ENCODE measurements at places on chromosomes 1 and 21.
A peak's percentile ranks its signal among the peaks of the same experiment; 100 is the strongest.

GRCh38 chr1:203308923-203309331, 3.6 kb downstream of the BTG2 start:
- no peak for DNase-seq

DNA sequence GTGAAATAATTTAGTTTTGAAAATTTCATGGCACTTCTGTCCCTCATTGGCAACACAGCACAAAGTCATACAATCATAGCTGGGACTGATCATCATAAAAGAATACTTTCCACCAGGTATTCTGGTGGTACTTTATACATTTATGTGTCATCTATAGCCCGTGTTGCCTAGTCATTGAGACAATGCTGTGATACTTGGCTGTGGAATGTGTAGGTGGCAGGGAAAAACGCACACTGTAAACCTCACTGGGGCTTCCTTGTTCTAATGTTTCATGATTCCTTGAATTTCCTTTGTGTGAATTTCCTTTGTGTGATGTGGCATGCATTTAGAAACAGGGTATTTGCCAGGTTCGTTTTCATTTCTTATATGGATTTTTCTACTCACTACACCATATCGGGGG, 118.3 kb downstream of the FMN2 start:
- no peak for DNase-seq

DNA sequence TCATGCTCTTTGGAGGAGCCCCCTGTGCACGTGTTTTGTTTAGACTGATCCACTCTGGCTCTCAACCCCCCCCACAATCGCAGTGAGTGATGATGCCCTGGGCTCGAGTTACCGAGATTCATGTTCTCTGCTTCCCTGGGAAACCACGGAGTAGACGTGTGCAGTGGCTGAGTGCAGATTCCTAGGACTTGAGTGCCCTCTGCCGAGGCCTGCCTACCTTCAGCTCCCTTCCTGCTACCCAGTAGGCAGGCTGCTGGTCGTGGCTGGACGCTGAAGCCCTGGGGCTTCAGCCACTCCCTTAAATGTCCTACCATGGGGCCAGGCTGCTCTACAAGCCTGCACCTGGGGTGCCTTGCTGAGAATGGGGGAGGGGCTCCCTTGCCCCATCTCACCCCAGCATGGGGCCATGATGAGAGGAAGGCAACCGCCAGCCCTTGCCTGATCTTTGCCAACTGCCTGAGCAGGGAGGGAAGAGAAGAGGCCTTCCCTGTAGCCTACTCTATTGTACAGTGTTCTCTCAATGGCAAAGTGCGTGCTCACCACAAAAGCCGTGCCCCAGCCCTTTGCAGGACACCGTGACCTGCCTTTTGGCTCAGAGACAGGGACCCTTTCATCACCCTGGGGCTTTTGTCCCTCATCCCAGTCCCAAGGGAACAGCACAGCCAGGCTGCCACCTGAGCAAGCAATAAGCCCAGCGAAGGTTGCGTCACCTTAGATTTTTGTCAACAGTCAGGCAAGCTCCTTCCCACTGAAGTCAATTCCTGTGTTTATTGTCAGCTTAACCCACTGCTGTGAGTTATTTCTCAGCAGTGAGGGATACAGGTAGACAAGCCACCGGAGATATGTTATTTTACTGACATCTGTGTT, 4.1 kb upstream of the GRIK3 start:
- DNase-seq: peak; percentile 25

GRCh38 chr1:115258302-115258866, 79.7 kb downstream of the NGF start:
- DNase-seq: no peak

- no peak for DNase-seq
Observed at GRCh38 chr1:117176579-117176978, 34.1 kb downstream of the VTCN1 start.

DNA sequence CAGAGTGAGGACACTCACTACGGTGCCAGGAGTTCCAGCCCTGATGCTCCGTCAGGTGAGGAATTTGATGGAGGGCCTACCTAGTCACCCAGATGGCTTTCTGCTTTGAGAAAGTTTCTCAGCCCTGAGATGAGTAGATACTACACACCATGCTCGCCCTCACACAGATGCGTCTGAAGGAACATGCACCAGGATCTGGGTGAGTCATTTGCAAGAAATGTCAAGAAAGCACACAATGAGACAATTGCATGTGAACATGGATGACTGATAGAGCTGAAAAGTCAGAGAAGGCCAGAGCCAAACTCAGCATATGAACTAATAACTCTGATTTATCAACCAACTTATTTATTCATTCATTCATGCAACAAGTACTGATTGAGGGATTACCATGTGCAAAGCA, 483.9 kb downstream of the OMA1 start:
- no peak for DNase-seq

- no peak for DNase-seq
Observed at GRCh38 chr21:18153063-18153462, 91.6 kb upstream of the CHODL start.

GRCh38 chr1:162561616-162562469, at the start of gene UAP1:
Gene UAP1, plus strand, starts transcription at chr1:162561722. Its CDS starts 4,347 bp downstream, at chr1:162566069.
- peak; percentile 37 for DNase-seq

DNA sequence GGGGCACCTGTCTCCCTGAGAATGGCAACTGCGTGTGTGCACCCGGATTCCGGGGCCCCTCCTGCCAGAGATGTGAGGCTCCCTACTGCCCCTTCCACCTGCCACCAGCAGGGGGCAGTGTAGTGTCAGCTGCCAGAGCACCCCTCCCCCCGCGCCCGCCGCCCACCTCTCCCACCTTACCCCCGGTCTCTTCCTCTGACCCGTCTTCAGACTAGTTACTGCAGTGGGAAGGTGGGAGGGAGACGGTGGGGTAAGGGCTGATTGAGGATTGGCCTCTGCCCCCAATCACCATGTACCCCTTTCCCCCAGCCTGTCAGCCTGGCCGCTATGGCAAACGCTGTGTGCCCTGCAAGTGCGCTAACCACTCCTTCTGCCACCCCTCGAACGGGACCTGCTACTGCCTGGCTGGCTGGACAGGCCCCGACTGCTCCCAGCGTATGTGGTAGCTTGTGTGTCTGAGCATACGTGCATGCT, 10.1 kb upstream of the LRRC71 start:
- DNase-seq: no peak

DNA sequence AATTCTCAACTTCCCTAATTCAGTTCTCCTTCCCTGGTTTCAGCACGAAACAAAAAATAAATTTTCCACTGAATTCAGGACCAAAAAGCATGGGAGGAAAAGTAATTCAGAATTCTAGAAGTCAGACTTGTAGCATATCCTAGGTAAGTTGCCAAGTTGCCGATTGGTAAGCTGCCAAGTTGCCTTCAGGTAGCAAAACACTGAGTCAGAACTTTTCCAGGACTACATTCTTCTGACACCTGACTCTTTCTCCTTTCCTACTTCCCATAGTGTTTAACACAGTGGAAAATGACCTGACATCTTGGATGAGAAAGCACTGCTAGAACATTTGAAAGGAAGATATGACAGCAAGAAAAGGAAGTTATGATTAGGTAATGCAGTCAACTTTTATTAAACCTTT, 322.8 kb downstream of the SPATA17 start:
- DNase-seq: no peak

DNA sequence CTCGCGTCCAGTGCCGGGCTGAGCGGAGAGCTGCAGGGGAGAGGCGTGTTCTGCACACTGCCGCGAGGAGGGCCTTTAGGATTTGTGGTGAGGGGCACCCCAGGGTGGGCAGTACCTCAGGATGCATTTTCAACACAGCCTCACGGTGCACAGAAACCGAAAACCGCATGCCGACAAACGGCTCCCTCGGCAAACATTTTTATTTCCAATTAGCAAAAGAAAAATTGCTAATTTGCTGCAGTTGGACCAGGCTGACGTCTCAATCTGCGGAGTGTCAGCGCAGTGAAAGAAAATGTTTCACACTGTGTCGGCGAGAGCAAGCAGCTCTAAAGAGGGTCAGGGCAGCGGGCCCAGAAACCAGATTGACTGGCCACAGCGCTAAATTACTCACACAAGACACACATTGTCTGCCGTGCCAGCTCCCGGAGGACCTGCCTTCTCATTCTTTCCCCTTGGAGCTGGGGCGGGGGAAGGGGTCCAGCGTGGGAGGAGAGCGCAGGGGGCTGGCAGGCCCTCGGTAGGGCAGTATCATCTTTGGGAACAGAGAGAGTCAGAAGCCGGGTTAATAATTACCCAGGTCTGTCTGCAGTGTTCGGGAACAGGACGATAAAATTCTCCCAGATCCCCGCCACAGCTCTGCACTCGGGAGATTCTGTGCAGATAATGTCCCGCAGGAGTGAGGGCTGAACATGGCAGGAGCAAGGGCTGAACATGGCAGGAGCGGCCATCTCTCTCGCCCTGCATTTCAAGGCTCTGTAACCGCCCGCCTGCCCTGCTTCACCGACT, 150.2 kb downstream of the PRDM16 start:
- DNase-seq: no peak

- DNase-seq: no peak
Observed at GRCh38 chr1:177340601-177341067, 169.9 kb downstream of the BRINP2 start.

- no peak for DNase-seq
Observed at GRCh38 chr1:226846786-226847185, 23.6 kb upstream of the PSEN2 start.

GRCh38 chr1:37765916-37766664, 1.2 kb upstream of the EPHA10 start:
- DNase-seq: no peak

DNA sequence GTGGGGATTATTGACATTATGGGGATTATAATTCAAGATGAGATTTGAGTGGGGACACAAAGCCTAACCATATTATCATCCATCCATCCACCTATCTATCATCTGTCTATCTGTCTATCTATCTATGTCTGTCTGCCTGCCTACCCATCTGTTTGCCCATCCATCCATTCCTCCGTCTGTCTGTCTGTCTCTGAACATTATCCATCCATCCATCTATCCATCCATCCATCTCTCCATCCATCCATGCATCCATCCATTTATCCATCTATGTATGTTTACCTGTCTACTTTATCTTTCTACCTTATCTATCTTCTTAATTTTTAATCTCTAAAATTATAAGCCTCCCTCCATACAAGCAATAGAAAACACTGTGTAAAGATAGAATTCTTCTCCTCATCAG, 47.4 kb downstream of the SH3BGR start:
- DNase-seq: no peak

- no peak for DNase-seq
Observed at GRCh38 chr1:20442920-20443625, 42.9 kb downstream of the CAMK2N1 start.

DNA sequence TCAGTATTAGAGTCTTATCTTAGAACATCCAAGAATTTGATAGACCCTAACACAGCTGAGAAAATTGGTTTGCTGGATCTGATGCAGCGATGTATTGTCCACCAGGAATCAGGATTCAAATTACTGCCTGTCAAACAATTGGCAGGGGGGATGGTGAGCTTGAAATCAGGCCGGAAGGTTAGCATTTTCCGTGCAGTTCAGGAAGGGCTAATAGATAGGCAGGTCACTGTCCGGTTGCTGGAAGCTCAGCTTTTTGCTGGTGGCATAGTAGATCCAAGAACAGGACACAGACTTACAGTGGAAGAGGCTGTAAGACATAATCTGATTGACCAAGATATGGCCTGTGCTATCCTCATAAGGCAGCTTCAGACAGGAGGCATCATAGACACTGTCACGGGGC, 127.2 kb downstream of the MACF1 start:
- peak; percentile 25 for DNase-seq

- DNase-seq: no peak
Observed at GRCh38 chr1:154258784-154259183, 13.6 kb upstream of the HAX1 start.

GRCh38 chr1:148309940-148310500, 157.9 kb upstream of the NBPF11 start:
- no peak for DNase-seq

DNA sequence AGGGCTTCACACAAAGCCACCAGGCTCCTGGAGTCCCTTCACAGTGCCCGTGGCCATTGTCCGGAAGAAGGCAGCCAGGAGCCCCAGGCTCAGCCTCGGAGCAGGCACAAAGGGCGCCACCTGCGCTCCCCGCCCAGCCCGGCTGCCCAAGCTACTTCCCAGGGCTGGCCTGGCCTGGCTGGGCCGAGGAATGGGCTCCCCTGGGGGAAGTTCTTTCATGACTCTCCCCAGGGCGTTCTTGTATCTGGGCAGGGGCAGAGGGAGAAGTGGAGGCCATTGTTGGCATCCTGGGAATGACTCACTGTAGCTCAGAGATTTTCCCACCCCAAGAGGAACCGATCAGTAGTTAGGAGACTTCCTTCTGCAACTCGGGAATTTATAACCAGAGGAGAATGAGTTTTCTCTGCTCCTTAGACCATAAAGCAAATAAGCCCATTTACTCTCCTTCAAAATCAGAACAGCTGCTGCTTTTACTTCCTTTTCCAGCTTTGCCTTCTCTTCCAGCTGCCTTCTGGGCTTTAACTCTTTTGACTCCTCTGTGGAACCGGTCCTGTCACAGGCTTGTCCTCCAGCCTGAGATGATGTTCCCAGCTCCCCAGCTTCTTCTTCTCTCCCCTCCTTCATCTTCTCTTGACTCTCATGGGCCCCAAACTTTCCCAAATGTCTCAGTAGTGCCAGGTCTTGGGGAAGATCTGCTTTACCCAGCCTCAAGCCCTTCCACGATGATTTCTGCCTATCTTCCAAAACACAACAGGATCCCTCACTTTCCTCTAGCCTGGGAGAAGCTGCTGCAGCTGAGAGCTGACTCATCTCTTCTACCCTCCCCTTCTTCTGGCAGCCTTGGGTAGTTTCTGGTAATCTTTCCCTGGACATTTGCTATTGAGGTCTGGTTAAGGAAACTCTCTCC, 118.7 kb upstream of the CD34 start:
- peak; percentile 73 for DNase-seq

GRCh38 chr1:183911285-183911684, 106.4 kb downstream of the RGL1 start:
- DNase-seq: no peak

GRCh38 chr1:228089519-228090380, 7.2 kb downstream of the ARF1 start:
- DNase-seq: no peak

DNA sequence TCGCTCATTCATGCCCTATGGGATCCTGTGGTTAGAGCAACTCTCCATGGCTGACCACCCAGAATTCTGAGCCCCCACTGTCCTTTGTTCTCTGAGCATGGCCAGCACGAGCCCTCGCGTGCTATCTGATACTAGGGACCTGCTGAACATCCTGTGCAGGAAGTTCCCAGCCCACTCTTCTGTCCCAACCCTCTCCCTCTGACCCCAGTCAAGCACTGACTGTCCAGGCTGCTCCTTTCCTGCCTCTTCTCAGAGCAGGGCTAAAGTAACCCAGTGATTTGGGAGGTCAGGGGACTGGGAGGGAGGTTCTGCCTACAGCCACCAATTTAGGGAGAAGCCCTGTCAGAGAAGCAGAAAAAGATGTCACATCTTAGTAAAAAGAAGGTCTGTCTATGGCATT, 21.2 kb downstream of the CYP4B1 start:
- DNase-seq: no peak

GRCh38 chr1:30879126-30879786, 29.3 kb downstream of the SDC3 start:
- no peak for DNase-seq

GRCh38 chr1:175232335-175232734, 39.8 kb upstream of the KIAA0040 start:
- no peak for DNase-seq

All from dermis microvascular lymphatic vessel endothelial cell (primary cell).